CD4-positive, alpha-beta T cell treated with Interleukin-4 for 1 hour (primary cell): ENCODE measurements at places on chromosomes 5 and 9.

DNA sequence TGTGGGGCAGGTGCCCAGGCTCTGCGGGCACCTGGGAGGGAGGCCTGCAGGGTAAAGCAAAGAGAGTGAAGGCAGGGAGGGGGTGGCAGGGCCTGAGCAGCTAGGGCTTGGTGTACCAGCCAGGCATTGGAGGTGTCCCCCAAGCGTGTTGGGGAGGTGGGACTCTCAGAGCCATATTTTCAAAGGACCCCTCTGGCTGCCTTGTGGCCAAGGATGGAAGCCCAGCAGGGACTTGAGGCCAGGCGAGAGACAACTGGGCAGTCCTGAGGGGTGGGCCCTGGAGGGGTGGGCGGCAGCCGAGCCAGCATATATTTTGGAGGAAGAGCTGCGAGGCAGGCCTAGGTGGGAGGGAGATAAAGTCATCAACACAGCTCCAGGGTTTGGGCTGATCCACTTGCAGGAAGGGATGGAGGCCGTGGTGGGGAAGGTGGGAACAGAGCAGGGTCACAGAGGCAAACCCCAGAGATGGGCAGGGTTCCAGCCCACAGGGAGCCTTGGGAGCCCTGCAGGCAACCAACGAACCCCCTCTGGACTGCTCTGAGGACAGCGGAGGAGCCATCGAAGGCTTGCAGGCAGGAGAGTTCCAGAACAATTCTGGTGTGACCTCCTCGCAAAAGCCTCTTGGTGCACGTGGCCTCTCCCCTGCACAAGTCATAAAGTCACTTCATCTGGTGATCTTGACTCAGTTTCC lies 35.7 kb downstream of the DUSP1 start:
- DNase-seq = no peak

- DNase-seq = peak; percentile 13
These were observed 186.1 kb downstream of the C9orf152 start for GRCh38 chr9:110021891-110022290.

DNA sequence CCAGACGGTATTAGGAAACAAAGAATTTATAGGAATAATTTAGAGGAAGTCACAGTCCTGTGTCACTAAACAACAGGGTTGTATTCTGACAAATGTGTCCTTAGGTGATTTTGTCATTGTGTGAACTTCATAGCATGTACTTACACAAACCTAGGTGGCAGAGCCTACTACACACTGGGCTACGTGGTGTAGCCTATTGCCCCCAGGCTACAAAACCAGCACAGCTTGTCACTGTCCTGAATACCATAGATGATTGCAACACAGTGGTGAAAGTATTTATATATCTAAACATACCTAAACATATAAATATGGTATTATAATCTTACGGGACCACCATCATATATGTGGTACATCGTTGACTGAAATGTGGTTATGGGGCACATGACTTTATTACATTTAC lies 69.3 kb downstream of the COL23A1 start:
- DNase-seq = no peak

DNA sequence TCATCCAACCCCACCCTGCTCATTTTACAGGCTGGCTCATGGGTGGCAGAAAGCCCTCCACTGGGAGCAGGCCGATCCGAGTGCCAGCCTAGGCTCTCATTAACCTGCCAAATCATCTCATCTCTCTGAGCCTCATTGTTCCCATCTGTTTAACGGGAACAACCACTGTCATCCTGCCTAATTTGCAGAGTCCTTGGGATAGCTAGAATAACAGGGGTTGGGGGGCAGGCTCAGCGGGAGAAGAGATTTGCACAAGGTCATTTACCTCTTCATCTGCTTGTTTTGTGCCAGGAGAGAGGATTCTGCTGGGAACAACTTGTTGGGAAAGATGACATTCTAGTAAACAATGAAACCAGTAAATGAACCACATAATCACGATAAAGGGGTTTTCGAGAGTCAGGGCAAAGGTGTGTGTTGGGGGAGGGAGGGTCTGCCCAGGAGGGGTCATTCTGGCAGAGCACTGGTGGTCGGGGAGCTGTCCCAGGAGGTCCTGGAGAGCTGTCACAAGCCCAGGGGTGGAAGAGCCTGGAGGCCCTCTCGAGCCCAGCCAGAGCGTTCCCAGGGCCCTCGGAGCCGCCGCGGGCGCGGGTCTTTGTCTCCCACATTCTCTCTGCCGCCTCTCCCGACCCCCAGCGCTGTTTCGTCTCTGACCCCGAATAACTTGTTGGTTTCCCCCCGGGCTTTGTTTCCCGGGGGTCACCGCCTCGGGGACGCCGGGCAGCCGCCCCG lies 22.8 kb upstream of the NDST1 start:
- no peak for DNase-seq

GRCh38 chr9:13149454-13149853 lies 130.0 kb downstream of the MPDZ start:
- DNase-seq = no peak

- DNase-seq = no peak
These were observed 111.6 kb downstream of the ARHGAP26 start for GRCh38 chr5:142881784-142882126.
